ENCODE measurements at places on chromosomes 3 and 15.
A peak's percentile ranks its signal among the peaks of the same experiment; 100 is the strongest.

DNA sequence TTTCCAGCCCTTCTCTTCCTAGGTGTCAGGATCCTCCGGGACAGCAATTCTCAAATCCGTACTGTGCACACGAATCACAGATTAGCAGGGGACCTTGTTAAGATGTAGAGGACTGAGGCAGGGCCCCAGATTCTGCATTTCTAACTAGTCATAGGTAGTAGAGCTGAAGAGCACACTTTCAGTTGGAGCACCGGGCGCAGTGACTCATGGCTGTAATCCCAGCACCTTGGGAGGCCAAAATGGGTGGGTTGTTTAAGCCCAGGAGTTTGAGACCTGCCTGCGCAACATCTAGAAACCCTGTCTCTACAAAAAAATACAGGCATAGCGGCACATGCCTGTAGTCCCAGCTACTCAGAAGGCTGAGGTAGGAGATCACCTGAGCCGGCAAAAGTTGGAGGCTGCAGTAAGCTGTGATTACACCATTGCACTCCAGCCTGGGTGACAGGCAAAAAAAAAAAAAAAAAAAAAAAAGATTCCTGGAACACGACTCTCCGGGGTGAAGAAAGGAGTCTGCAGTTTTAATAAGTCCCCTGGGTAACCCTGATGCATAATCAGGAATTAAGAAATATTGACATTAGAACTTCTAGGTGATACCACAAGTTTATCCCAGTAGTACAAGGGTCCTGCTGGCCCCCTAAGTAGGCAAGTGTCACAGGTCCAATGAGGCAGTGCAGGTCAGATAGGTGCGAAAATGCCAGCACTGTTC is 21.4 kb upstream of the IGDCC3 start:
- no peak for DNase-seq

DNA sequence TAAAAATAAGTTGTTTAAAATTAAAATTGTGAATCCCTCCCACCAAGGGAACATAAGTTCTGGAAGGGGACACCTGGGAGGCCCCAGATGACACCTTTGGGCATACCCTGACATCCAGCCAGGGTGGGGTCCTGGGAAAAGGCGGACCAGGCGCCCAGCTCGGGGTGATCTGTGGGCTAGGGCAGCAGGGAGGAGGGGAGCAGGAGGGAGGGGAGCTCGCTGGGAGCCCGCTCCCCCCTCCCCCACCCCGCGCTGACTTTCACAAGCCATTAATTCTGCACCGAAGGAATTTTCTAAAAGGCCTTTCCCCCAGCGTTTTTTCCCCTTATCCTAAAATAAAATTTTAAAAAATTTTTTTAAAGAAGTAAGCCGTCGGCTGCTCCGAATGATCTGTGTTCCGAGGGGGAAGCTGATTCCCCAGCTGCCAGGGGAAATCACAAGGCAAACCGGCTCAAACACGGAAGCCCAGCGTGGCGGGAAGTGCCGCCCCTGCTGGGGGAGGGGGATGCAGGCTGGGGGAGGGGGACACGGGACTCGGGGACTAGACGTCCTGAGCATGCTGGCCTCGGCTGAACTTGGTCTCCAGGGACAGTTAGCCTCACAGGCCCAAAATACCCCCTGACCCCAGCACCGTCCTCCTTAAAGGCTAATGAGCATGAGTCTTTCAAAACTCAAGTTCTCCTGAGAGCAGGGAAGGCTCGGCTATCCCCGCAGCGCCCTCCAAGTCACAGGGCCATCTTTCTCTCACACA is 13.9 kb downstream of the PLXND1 start:
- no peak for DNase-seq

- no peak for DNase-seq
These were observed 32.3 kb downstream of the ACAP2 start for GRCh38 chr3:195410546-195410945.

DNA sequence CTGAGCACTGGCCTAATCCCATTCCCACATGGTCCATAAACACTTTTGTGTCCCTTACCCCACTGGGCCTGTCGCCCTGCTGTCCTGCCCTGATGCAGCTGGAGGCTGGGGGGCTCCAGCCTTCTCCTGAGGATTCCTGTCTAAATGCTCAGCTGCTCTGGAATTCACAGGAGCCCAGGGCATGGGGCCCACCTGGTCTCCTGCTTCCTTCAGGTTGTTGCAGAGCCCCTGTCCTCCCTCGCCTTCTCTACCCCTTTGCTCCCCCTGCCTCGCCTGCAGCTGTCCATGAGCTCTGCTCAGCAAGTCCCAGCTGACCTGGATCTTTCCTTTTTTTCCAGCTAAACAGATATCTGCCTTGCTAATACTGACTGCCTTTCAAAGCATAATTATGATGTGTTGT is 286.9 kb downstream of the XXYLT1 start:
- DNase-seq, result no peak

- DNase-seq, result no peak
These were observed 360.9 kb downstream of the ZNF385D start for GRCh38 chr3:21390136-21390535.

DNA sequence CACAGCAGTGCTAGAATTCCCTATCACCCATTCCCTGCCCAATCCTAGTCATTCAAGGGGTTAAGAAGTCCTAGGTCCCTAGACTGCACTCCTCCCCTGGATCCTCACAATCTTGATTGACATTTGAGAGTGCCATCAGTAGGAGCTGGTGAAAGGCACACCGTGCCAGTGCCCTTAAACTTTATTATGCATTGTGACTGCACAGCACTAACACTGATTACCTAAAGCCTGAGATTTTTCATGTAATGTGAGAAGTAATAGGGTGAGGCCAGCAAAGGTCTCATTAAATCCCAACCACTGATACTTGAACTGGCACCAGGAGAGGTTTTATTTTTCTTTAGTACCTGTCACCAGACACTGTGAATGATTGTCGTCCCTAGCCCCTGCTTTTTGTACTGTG is 16.3 kb downstream of the GXYLT2 start:
- DNase-seq, result no peak

DNA sequence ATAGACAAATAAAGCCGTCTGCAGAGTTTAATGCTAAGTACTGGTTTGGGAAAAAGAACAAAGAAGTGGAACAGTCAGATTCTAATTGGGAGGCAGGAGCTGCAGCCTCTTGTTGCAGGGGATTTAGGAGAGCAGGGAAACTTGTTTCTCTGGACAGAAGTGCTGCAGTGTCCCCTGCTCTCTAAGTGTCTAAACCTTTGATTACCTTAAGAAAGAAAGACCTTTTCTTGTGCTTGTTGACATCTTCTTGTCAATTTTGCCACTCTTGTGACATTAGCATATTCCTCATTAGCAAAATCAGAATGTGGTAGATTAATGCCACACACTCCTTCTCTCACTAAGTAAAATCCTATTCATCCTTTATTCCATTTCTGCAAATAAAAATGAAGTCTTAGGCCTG is 38.8 kb downstream of the TRAT1 start:
- no peak for DNase-seq

DNA sequence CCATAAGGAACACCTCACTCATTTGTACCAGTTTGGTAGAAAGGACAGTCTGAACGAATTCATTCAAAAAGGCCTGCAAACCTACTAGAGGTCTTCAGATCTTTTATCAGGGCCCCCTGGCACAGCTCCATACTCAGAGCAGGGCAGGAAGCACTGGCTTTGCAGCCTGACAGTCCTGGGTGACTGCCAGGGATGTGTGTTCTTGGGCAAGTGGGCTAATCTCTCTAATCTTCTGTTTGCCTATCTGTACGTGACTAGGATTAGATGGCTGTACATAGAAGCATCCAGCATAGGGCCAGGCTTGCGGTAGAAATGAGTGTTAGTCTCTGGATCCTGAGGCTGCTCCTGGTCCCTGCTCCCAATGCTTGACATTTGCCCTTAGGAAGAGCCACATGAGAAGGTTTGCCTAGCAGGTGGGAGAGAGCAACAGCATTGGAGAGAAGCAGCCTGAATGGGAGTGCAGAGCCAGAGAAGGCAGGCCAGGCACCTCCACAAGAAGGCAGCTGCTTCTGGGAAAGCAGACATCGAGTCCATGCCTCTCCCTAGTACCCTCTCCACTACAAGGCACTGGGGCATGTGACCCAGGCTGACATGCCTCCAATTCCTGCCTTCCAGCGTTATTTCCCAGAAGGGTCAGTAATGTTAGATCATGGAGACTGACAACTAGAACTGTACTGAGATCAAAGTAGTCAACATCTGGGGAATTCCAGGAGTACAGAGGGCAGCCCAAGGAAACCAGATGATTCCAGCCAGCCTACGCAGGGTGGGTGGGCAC is 1.0 kb upstream of the CXCR6 start:
- no peak for DNase-seq

GRCh38 chr3:15032650-15033049 is 32.5 kb downstream of the MRPS25 start:
- DNase-seq, result no peak

GRCh38 chr15:51973220-51973619 is 1.6 kb upstream of the LEO1 start:
- DNase-seq, result no peak

GRCh38 chr15:40785164-40785563 is 15.4 kb downstream of the C15orf62 start:
- no peak for DNase-seq

GRCh38 chr3:5160940-5161858 is 26.3 kb upstream of the EDEM1 start:
- no peak for DNase-seq

GRCh38 chr15:100341750-100342560 is at the start of gene ADAMTS17:
Gene ADAMTS17, minus strand, starts transcription at chr15:100341975. Its CDS starts 76 bp downstream, at chr15:100341899.
- DNase-seq, result peak; percentile 90

DNA sequence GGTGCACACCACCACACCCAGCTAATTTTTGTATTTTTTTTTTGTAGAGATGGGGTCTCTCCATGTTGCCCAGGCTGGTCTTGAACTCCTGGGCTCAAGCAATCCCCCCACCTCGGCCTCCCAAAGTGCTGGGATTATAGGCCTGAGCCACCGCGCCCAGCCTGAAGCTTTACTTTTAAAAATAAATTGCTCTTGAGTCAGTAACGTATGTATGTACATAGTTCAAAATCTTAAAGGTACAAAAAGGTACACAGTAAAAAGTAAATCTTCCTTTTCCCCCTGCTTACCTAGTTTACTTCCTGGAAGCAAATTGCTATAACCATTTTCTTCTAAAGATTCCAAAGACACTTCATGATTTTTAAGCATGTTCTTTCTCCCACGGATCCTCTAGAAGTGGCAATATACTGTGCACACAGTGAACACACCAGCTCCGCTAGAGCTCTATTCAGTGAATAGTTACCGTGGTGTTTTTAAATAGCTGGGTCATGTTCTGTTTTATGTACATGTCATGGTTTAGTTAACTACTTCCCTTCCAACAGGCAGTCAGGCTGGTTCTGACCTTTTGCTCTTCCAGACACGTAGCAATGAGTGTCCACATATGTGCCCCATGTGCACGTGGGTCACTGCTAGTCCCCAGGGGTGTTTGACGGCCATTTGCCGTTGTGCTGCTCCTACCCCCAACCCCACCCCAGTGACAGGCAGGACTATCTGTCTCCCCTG is 82.1 kb downstream of the EEFSEC start:
- no peak for DNase-seq

DNA sequence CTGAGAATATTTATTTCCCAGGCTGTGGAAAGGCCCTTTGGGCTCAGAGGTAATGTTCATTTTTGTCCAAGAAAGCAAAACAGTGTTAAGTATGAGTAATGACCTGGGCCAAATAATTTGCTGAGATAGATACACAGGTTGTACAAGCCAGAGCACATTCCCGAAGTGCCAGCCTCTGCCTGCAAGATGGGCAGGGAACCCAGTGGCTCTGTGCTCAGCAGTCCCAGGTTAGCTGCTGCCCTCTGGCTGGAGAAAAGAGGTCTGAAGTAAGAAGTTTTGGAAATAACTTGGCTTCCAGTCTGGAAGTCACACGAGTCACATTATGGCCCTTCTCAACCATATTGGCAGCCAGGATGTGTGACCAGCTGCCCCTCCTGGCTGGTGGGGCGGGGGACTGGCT is 20.2 kb downstream of the MYZAP start:
- DNase-seq, result no peak

DNA sequence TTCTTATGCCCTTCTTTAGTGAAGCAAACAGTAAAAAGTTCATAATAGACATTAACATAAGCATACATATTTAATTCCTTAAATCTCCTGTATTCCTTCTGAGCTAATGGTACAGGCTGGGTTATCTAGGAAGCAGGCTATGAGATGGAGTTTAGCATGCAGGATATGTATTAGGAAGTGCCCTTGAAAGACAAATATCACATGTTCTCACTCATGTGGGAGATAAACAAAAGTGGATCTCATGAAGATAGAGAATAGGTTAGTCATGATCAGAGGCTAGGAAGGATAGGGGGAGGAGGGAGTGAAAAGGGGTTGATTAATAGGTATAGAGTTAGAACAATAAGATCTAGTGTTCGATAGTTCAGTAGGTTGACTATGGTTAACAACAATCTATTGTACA is 105.4 kb downstream of the CLASP2 start:
- DNase-seq, result no peak
